K562 (cell line): ENCODE measurements at places on chromosomes 7 and 10.

DNA sequence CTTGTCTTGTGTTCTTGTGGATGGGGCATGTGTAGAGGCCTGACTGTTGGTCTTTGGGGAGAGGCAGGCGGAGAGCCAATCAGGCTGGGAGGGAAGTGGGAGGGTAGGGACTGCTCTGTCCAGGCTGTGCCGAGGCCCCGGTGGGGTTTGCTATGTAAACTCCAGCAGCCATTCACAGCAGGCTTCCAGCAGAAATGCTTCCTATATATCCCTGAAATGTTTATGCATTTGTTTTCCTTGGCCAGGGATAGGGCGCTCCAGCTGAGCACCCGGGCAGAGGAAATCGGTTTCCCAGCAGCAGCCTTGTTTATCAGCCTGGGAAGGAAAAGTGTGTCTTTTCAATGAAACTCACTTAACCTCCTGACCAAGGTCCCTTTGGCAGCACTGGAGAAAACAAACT is 18.3 kb upstream of the AQP1 start:
- DNase-seq, result no peak

- no peak for DNase-seq
Observed at GRCh38 chr7:50502001-50502684, 52.0 kb upstream of the FIGNL1 start.

DNA sequence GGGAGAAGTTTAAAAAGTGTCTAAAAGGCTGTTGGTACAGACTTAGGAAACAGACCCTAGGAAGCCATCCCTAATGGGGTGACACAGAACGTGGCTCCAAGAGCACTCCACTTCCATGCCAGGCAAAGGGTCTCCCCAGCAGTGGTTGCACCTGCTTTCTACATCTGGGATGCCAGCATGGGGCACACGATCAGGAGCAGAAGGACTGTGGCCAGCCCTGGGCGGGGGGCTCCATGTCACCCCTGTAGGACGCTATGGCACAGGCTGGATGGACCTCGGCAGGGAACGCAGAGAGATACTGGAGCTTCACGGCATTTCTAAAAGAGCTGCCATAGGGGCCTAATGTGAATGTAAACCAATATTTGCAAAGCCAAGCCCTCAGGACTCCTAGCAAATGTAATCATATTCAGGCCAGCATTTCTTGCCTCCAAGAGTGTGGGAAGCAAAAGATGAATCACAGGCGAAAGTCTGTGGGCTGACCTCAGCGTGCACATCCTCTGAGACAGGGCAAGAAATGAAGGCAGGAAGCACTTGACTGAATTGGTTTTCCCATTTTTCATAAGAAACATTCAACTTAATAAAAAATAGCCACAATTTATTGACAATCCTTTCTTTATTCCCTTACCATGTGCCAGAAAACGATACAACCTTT is 93.9 kb downstream of the ATXN7L1 start:
- no peak for DNase-seq

GRCh38 chr7:92133737-92134270 is 473 bp downstream of the CYP51A1 start:
- peak; percentile 91 for DNase-seq

DNA sequence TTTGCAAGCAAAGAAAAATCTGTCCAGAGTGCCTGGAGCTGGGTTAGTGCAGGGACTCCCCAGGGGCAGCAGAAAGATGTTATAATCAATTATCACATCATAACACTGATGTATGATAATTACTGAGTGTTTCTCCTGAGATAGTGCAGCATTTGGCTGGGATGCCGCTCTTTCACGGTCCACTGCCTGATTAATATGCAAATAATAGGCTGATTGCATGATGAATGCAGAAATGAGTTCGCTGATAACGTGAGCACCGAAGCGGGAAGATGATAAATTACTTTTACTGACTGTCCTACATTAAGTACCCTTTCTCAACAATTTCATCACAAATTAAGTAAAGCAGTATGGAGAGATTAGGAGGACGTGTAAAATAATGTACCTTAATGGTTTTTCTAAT is 71.4 kb upstream of the SH2B2 start:
- no peak for DNase-seq

- DNase-seq, result no peak
Observed at GRCh38 chr7:146736446-146737190, 620.0 kb downstream of the CNTNAP2 start.

- DNase-seq, result no peak
Observed at GRCh38 chr7:122675621-122676020, 23.3 kb downstream of the RNF133 start.

GRCh38 chr10:86960863-86961434 is 2.5 kb downstream of the SNCG start:
- no peak for DNase-seq

- no peak for DNase-seq
Observed at GRCh38 chr10:13719425-13719824, 132.7 kb downstream of the PRPF18 start.

DNA sequence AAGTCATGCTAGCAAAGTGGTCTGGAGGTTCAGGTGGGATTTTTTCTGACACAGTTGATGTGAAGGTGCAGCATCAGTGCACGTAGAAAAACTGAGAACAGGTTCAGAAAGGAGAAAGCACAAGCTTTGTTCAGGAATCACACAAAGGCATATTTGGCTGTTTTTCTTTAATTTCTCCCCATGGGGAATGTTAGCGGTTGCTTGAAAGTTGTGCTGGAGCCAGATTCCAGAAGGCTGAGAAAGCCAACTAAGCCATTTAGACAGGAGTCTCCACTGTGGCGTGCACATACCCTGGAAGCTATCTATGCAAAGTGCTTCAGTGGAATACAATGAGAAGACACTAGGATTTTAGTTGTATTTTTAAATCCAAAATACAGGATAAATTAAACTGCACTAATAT is 201.4 kb downstream of the PCLO start:
- no peak for DNase-seq

- no peak for DNase-seq
Observed at GRCh38 chr10:133457100-133457841, 3.5 kb downstream of the SCART1 start.

DNA sequence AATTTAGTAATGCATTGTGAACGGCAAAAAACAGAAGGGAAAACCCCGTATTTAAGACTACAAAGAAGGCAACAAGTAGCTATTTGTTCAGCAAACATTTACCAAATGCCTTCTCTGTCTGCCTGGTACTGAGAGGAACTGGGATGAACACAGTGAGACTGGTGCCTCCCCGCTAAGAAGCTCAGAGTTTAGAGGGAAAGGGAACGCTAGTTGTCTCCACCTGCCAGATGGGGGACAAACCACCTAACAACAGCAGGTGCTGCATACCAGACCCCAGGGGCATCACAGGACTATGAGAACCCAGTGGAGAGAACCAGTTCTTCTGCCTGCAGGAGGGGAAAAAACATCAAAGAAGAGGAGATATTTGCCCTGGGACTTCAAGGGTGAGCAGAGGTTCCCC is 147.1 kb downstream of the SLC25A13 start:
- DNase-seq, result no peak
